ENCODE measurements at places on chromosomes 7 and 10.

GRCh38 chr10:103678178-103678526 is 177.2 kb downstream of the SH3PXD2A start:
- peak; percentile 87 for DNase-seq

GRCh38 chr7:25429731-25430130 is 201.4 kb upstream of the NPVF start:
- DNase-seq = peak; percentile 5

GRCh38 chr7:81051811-81052413 is 133.1 kb upstream of the SEMA3C start:
- no peak for DNase-seq

DNA sequence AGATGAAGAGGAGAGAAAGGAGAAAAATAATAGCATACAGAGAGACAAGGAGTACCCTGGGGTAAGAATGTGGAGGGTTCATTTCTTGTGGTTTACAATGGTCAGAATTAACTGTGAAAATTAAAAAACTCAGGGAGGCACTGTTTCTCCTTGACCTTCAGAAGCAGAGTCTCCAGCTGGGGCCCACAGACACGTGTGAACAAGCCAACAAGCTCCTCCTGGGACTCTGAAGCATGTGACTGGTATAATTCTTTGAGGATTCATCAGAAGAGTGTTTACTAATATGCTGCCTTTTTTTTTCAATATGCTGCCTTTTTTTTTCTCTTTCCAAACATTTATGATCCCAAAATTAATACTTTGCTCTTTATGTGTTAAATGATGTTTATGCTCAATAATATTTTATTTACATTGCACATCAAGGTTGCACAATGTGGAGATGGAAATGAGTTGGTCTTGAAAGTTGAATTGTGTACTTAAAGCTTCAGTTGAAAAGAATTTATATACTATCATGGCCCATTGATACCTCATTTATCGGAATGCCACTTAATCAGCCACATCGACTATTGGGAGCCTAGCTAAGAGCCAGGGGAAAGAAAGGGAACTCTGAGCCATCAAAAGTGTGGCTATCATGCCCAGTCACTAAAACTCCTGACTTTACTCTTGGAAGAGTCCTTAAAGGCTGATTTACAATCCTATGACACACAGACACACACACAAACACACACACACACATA is 134.7 kb upstream of the RHOBTB1 start:
- no peak for DNase-seq

DNA sequence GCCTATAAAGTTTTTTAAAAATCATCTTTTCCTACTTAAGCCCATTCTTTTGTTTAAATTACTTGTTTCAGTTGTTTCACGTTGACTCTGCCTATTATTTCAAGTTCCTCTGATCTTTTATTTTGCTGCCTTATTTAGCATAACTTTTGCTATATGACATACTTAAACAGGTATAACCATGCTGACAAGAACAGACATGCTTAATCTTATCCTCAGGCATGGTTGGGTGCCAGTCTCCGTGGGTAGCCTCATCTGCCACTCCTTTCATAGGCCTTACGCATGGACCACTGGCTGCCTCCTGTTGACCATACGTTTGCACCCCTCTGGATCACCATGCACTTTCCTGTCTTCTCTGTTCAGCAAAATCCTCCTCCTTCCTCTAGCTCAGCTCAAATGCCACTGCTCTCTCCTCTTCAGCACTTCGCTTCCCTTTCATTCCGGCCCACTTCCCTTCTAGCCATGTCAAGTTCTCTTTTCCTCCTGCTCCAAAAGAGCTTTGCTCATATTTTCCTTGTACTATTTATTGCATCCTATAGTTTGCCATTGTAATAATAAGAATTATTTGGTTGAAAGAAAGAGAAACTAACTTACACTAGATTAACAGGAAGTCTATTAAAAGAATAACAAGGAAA is 10.0 kb upstream of the TSPAN33 start:
- no peak for DNase-seq

DNA sequence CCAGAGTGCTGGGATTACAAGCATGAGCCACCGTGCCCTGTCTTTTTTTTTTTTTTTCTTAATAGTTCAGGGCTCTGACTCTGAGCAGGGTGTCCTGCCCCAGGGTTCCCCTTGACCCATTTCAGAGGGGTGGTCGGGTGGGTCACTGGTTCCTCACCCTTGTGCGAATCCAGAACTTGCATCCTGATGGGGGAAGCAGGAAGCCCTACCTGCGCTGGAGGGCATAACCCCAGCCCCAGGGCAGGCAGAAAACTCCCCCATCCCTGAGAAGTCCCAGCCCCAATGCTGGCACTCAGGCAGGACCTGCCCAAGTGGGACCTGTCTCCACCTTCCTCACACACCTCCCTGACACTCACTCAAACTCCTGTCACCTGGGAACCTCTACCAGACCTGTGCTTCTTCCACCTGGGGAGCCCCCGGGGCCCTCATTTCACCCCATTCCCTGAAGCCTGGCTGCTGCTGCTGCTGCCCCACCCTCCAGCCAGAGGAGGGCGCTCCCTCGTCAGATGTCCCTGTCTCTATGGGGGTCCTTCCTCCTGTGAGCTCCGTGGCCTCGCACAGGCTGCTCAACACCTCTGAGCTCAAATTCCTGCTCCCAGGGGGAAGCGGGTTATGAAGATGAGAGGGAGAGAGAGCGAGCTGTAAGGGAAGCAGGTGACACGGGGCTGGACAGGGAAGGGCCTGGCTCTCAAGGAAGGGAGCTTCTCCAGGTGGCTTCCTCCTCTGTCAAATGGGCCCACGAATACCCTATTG is 15.1 kb upstream of the ZNF273 start:
- DNase-seq = peak; percentile 50

DNA sequence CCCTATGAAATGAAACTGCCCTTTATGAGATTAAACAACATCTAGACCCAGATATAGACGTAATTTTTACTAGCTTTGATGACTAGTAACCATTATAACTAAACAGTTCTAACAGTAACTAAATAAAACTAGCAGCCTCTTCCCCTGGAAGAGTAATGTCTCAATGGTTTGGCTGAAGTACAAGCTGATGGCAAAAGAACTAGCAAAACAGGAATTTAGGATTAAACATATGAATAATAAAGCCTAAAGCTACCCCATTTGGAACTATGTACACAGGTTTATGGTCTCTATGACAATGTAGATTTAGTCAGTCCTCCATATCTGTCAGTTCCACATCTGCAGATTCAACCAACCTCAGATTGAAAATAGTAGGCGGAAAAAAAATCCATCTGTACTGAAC is 6.4 kb downstream of the DPY19L1 start:
- no peak for DNase-seq

DNA sequence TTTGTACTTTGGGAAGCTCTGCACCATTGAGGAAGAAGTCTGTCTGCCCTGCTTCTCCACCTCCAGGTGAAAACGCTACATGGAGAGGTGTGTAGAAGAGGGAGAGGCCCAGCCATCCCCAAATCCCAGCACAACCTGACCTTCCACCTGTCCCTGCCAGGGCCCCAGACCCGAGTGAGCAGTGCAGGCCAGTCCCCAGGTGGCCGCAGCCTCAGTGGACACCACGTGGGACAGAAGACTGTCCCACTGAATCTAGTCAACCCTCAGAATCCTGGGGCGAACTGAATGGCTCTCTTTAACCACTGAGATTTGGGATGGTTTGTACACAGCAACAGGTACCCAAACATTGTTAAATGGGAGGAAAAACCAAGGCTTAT is 29.9 kb upstream of the GALNTL5 start:
- no peak for DNase-seq

GRCh38 chr10:93115661-93116383 is 42.1 kb downstream of the CYP26A1 start:
- DNase-seq = no peak

DNA sequence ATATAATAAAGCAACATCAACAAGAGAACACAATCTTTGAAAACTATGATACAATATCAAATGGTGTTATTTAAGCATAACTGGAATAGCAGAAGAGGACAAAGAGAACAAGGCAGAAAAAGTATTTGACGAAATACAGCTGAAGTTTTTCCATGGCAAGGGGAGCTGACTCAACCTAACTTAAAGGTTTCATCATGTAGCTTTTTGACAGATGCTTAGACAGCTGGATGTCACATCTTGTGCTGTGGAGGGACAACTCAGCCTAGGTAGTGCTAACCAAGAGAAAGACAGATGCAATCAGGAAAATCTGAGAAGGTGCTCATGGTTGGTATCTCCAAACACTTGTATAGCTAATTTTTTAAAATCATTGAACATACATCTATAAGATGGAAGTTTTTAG is 208.2 kb downstream of the TFEC start:
- DNase-seq = no peak
